Upper lobe of left lung (tissue), 6 donors: ENCODE measurements at places on chromosomes 7 and 10.
A peak's percentile ranks its signal among the peaks of the same experiment; 100 is the strongest.

GRCh38 chr7:1883031-1883761, 213.1 kb downstream of the ELFN1 start:
- no peak for DNase-seq

DNA sequence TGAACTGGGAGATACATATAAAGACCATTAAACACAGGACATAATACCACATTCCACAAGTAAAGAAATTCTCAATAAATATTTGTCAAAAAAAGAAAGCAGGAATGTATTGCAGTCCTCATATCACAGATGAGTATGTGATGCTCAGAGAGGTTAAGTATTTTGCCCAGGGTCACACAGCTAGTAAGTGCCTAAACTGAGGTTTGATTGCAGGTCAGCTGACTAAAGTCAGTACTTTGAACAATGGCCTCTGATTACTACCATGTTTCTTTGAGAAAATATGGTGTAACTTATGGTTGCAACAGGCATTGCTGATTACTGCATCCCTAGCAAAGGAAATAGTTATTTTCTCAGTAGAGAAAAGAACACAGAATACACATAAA, 267.1 kb downstream of the ELMO1 start:
- no peak for DNase-seq

- no peak for DNase-seq
Measured at GRCh38 chr7:76065016-76065612, 17.2 kb downstream of the MDH2 start.

GRCh38 chr10:102230861-102231356, 4.8 kb downstream of the ELOVL3 start:
- peak; percentile 62 for DNase-seq

- no peak for DNase-seq
Measured at GRCh38 chr7:8284606-8285005, 22.6 kb upstream of the ICA1 start.

- DNase-seq = no peak
Measured at GRCh38 chr10:91924212-91925021, 847 bp downstream of the BTAF1 start.

- no peak for DNase-seq
Measured at GRCh38 chr10:25226775-25227682, 52.2 kb downstream of the GPR158 start.

DNA sequence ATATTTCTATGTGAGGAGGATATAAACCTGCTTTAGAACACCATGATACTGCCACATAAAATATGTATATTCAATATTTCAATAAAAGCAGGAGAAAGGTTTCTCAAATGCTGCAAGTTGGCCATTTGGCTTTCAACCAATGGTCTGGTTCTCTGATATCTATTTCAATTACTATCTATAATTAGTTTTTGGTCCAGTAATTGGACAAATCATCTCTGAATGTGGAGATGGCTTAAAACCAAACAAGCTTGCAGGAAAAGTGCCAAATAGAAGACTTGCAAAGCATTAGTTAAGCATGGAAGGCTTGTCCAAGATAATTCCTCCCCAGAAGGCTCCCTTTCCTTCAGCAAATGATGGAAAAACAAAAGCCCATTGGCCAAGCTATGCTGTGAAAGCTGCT, 140.1 kb downstream of the CPEB3 start:
- no peak for DNase-seq

DNA sequence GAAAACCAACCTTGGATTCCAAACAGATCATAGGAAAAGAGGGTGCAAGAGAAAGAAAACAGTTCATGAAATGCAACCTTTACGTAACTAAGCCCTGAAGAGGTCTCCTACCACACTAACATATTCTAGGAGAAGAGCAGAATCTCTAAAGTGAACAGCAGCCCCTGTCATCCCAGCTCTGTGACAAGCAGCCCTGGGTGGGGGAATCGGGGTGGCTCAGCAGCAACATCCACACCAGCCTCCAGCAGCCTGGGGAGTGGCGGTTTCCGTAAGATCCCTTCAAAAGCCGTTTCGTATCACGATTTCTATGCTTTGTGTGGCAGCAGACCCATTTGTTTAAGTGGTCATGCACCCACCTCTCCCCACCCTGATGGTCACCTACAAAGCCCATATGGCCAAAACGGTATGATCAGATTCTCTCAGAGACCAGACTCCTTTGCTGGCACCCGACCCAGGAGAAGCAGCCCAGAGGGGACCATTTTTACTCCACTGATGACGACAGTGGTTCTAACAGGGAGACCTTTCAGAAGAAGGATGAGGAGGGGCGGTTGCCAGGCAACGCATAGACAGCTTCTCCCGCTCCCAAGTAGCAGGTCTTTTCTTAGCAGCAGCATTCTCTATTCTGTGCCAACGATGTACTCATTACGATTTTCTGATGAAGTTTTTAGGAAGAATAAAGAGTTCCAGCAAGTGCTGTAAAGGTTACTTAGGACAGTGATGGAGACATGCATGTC, 300.6 kb downstream of the DNAJB6 start:
- DNase-seq = no peak

GRCh38 chr10:43979551-43979950, 330.9 kb upstream of the ZNF32 start:
- DNase-seq = no peak

GRCh38 chr7:151081170-151082101, 827 bp upstream of the FASTK start:
- peak; percentile 88 for DNase-seq

DNA sequence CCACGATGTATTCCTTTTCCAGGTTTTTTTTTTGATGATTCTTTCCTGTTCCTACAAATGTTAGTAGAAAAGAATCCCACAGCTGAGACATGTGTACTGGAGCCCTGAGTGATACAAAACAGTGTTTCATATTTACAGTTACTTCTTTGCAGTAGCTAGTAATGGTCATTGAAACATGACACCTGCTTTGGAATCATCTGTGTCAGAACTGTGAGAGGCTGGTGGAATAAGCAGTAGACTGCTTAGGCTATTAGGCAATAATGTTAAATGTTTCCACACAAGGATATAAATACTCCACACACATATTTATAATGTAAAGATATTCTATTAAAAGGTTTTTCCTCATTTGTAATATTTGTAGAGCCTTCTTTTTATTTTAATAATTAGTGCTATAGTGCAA, 394.0 kb downstream of the THSD7A start:
- DNase-seq = no peak
